Stimulated activated CD4-positive, alpha-beta T cell treated with anti-CD3 and anti-CD28 coated beads, TNF-alpha, amount 100 ng/mL, for 1 hour (primary cell): ENCODE measurements at places on chromosomes 1 and 21.

DNA sequence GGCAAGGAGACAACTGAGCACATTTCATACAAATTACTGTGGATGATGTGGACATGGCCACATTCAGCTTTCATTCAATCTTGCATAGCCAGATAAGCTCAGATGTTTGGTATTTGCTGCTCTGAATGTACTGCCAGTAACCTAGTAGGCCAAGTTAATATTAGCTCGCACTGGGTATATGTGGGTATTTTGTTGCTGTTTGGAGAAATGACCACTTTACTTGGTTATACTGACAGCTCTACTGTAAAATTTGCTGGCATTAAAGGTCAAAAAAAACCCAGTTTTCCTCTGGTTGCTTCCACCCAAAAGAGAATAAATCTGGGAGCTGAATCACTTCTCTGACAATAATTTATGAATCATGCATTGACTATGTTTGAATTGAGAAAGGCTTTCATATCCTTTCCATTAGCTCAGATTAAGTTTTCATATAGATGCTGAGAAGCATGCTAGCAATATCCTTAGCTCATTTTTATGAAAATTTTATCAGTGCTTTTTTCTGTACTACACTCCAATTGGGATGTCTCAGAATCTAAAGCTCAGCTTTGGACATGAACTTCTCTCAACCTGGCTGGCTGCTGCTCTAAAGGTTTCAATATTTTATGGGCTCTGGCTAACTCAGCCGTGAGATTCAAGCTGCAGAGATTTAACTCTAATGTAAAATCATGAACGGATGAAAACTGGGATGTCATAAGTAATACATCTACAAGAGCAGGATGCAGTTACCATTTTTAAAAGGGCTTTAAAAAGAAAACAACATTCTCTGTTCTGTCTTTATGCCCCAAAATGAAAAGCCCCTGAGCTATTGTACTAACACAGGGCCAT lies 330.0 kb downstream of the BARHL2 start:
- no peak for DNase-seq

GRCh38 chr1:209622841-209623829 lies 29.1 kb downstream of the LAMB3 start:
- no peak for DNase-seq

- DNase-seq = no peak
Observed at GRCh38 chr1:209268479-209268878, 315.0 kb upstream of the CAMK1G start.

GRCh38 chr21:35491920-35492678 lies 443.0 kb upstream of the RUNX1 start:
- DNase-seq = no peak

- DNase-seq = no peak
Observed at GRCh38 chr1:237341391-237341790, 299.4 kb downstream of the RYR2 start.

- no peak for DNase-seq
Observed at GRCh38 chr1:202844935-202845334, 34.2 kb downstream of the PCAT6 start.
